ENCODE measurements at places on chromosomes 5 and 9. TPM values are rescaled to one million over a fixed set of nuclear protein-coding genes. Genes with fewer than 3 reads are reported as not detected.

The ANKRD18A gene
- total RNA-seq = 2.1 TPM

The LCN15 gene
- not detected for total RNA-seq

The SFXN1 gene
- total RNA-seq = 184 TPM

The FOXI1 gene
- total RNA-seq = not detected

The HEMGN gene
- total RNA-seq = 3.6 TPM

The ELOVL7 gene
- total RNA-seq = 0.39 TPM

The GLRA1 gene
- not detected for total RNA-seq

The PGM5 gene
- not detected for total RNA-seq

The C5 gene
- total RNA-seq = 2.5 TPM

The SERF1B gene
- total RNA-seq = 9.4 TPM

The MAMDC2 gene
- total RNA-seq = not detected

The TMEM215 gene
- not detected for total RNA-seq

The CCL27 gene
- total RNA-seq = 0.25 TPM

The AQP7 gene
- 0.66 TPM for total RNA-seq

The RNF183 gene
- not detected for total RNA-seq

The ZNF354B gene
- total RNA-seq = 15.2 TPM

The CCDC192 gene
- not detected for total RNA-seq

The SPINK13 gene
- total RNA-seq = not detected

The PCDHA9 gene
- not detected for total RNA-seq

The INSL6 gene
- total RNA-seq = not detected

The GARNL3 gene
- total RNA-seq = 1.8 TPM

The DND1 gene
- total RNA-seq = 2.8 TPM

The PRR16 gene
- total RNA-seq = not detected

The PRDM9 gene
- not detected for total RNA-seq

The PCDH12 gene
- 1.9 TPM for total RNA-seq

The F2RL2 gene
- total RNA-seq = not detected

The CER1 gene
- not detected for total RNA-seq

All from T-helper 2 cell treated with Interferon-gamma antibody and Interleukin-4, amounts not matched to agents 100 ng/mL and 5 ng/mL, for 36 hours (primary cell).